Stimulated activated CD8-positive, alpha-beta memory T cell treated with anti-CD3 and anti-CD28 coated beads, Interleukin-4, amount 100 ng/mL, for 4 hours (primary cell): ENCODE measurements at places on chromosomes 2 and 18.

- DNase-seq: no peak
Observed at GRCh38 chr2:11553661-11554398, 20.0 kb downstream of the GREB1 start.

DNA sequence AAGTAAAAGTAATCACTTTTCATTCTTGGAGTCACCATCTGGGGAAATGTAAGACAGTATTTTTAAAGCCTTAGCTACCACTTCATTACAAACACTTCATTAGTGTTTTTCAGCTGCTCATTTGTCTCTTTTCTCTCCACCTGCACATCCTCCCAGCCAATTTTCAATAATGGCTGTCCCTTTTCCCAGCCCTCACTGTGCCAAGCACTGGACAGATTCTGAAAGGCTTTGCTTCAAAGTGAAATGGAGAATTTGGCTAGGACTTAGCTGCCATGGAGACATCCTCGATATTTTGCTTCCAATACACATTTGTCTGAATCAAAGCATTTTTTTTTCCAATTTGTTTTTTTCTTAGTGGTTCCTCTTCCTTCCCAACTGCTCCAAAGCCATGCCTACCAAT, 272.4 kb upstream of the NRXN1 start:
- DNase-seq: no peak

- no peak for DNase-seq
Observed at GRCh38 chr2:44941551-44942234, at the start of gene SIX3. Gene SIX3, plus strand, starts transcription at chr2:44941702. Its CDS starts 403 bp downstream, at chr2:44942105.

DNA sequence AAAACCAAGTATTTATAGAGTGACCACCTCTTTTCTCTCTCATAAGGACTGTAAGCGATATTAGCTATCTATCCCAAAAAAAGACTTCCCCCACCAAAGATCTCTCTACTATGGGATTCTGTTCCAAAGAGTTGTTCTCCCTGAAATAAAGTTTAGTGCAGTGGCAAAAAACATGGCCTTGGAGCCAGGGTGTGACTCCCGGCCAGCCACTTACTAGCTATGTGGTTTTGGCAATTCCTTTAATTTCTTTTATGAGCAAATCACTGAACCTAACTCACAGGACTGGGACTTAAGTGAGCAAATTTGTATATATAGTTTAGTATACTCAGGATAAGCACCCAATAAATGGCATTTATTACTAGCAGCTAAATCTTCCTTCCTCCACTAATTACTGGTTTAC, 42.6 kb downstream of the SESTD1 start:
- no peak for DNase-seq

DNA sequence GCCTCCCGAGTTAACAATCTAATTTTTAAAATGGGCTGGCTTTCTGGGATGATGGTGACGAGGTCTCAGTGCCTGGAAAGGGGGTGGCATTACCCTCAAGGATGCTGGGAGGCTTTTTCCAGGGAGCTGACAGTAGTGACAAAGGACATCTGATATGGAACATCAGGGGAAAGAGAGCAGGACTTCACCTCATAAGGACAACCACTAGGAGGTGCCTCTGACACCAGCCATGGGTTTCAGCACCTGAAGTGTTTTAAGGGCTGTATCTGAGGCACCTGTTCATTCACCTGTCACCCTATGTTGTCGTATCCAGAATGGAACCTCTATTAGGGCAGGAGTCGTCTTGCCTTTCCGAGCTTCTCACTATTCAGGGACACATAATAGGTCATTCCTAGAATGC, 10.8 kb downstream of the IL36B start:
- no peak for DNase-seq

GRCh38 chr2:110180036-110180435, 24.8 kb downstream of the NPHP1 start:
- no peak for DNase-seq

GRCh38 chr18:57167617-57168308, 20.9 kb downstream of the BOD1L2 start:
- no peak for DNase-seq

- no peak for DNase-seq
Observed at GRCh38 chr18:8153887-8154583, 455.2 kb upstream of the RAB12 start.

- DNase-seq: no peak
Observed at GRCh38 chr18:62839874-62840713, 124.8 kb downstream of the PHLPP1 start.
